Aorta (tissue), 5 donors: ENCODE measurements at places on chromosomes 5 and 9. TPM values are rescaled to one million over a fixed set of nuclear protein-coding genes. Genes with fewer than 3 reads are reported as not detected.

DNA sequence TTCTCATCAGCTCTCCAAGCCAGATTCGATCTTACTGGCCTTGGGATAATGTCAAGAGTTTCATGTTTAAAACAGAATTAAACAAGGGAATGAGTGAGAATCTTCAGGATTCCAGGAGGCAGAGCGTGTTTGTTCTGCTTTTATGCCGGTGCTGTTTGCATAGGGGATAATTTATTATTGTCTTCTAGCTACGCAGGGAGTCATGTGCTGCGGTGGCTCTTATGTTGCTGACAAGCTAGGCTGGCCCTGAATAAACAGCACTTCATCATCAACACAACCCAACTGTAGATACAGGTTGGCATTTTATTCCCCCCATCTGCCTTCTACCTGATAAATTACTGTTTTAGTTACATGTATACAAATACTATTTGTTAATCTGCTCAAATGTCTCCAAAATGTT, 47.1 kb upstream of the PCA3 start:
- H3K4me1 ChIP-seq, result peaks cover 6% of the 10 kb centered on the region
- no peak for DNase-seq
- no peak overlapping the region for H3K27ac ChIP-seq

DYNC2I2 gene
- total RNA-seq, result 9.0 TPM

LRRC19 gene
- total RNA-seq, result not detected

GRCh38 chr5:122704247-122705036, 70.4 kb upstream of the SNX2 start:
- H3K4me1 ChIP-seq, result no peaks in the 10 kb centered on the region
- no peak for DNase-seq
- no peak overlapping the region for H3K4me3 ChIP-seq
- no peak overlapping the region for H3K27ac ChIP-seq
- H3K27me3 ChIP-seq, result no peaks in the 10 kb centered on the region

DNA sequence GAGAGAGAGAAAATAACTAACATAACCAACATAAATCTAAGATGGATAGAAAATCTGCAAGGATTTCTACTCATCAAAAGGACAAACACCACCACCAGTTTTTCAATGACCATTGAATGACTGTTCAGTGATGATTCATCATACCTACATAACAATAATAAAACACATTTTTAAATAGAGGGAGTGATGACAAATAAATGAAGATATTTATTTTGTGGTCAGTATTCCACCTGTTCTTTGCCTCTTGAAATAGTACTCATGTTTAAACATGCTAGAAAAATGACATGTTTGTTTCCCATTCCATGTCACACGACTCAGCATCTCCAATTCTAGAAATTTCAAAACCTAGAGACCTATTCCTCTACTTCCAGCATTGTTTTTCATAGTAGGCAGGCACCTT, 34.6 kb upstream of the ADAMTS16 start:
- no peaks in the 10 kb centered on the region for H3K36me3 ChIP-seq
- DNase-seq, result no peak
- H3K4me3 ChIP-seq, result no peak overlapping the region
- no peaks in the 10 kb centered on the region for H3K27me3 ChIP-seq
- H3K27ac ChIP-seq, result no peak overlapping the region

FBXW11 gene
- 64.0 TPM for total RNA-seq

DOCK2 gene
- total RNA-seq, result 53.7 TPM

DNA sequence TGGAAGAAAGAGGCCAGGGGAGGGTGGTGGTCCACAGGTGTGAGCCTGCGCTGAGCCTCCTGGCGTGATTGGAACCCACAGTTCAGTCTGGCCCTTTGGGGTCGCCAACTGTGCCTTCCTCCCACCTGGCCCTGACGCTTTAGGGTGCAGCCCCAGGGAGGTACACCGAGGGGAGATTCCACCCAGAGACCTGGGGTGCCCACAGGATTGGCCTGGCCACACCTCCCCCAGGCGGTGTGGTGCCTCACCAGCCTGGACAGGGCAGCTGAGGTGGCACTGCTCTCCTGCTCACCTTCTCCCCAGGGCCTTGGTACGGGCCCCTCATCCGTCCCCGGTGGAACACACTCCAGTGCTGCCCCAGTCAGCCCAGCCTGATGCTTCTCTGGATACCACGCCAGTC, 1.0 kb upstream of the CLIC3 start:
- no peaks in the 10 kb centered on the region for H3K4me1 ChIP-seq
- no peak overlapping the region for H3K27ac ChIP-seq
- H3K27me3 ChIP-seq, result no peaks in the 10 kb centered on the region
- DNase-seq, result no peak
- H3K4me3 ChIP-seq, result no peak overlapping the region
- H3K36me3 ChIP-seq, result no peaks in the 10 kb centered on the region

- H3K27me3 ChIP-seq, result no peaks in the 10 kb centered on the region
- H3K36me3 ChIP-seq, result no peaks in the 10 kb centered on the region
- DNase-seq, result no peak
- no peaks in the 10 kb centered on the region for H3K4me1 ChIP-seq
- no peak overlapping the region for H3K27ac ChIP-seq
Measured at GRCh38 chr9:68842568-68842967, 137.5 kb downstream of the PIP5K1B start.

GRCh38 chr5:134456825-134457224, 45.1 kb upstream of the CDKN2AIPNL start:
- no peaks in the 10 kb centered on the region for H3K36me3 ChIP-seq
- no peak overlapping the region for H3K4me3 ChIP-seq
- no peaks in the 10 kb centered on the region for H3K27me3 ChIP-seq
- H3K4me1 ChIP-seq, result no peaks in the 10 kb centered on the region
- DNase-seq, result no peak

DNA sequence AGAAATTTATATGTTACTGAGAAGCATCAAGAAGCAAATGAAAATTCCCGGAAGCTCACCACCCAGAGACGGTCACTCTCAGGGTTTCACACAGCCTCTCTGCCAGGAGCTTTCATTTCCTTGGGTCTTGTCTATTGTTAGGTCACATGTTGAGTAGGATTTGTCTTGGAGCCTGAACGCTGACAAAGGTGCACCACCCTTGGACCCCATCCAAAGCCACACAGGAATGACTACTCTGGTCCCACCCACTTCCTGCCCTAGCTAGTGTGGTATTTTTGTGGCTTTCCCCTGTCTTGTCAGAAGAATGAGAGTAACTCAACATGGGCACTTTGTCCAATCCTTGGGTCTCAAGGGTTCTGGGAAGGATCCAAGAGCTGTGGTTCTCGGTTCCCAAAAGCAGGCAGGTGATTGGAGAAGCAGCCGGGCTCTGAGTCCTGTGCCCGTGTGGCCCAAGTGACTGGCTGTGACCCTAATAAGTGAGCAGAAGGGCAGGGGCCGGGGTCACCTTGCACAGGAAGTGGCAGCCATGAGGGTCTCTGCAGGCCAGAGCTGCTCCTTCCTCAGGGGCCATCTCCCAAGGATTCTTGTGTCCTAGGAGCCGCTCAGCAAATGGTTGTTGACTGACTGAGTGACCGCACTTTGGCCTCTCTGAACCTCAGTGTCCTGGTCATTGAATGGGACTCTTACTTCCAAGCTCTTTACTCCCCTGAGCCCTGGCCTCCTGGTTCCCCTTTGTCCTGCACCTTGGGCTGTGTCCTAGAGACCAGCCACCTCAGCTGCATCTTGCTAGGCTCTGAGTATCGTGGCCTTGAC, 6.9 kb downstream of the FGD3 start:
- no peak for DNase-seq
- no peak overlapping the region for H3K4me3 ChIP-seq
- no peaks in the 10 kb centered on the region for H3K4me1 ChIP-seq
- H3K27me3 ChIP-seq, result no peaks in the 10 kb centered on the region

GRCh38 chr9:83280790-83281189, 217.8 kb upstream of the RASEF start:
- no peaks in the 10 kb centered on the region for H3K36me3 ChIP-seq
- DNase-seq, result no peak
- H3K4me1 ChIP-seq, result peaks cover 3% of the 10 kb centered on the region
- H3K27ac ChIP-seq, result no peak overlapping the region
- no peaks in the 10 kb centered on the region for H3K27me3 ChIP-seq

DNA sequence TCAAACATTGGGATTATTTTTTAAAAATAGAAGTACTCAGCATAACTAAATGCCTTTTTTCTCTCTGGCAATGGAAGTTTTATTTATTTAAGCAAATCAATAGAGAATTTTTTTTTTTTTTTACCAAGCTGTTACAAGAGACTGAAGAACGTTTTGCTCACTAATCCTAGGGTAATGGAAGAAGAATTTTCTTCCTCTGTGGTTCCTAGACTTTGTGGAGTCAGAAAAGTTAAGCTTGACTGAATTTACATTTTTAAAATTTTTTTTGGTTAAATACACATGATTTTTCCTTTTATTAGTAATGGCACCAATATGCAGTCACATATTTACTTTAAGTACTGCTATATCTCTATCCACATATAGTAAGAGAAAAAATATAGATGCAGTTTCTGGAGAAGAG, 189.8 kb downstream of the PCSK1 start:
- H3K27me3 ChIP-seq, result no peaks in the 10 kb centered on the region
- no peak overlapping the region for H3K27ac ChIP-seq
- DNase-seq, result no peak
- peaks cover 11% of the 10 kb centered on the region for H3K4me1 ChIP-seq

DNA sequence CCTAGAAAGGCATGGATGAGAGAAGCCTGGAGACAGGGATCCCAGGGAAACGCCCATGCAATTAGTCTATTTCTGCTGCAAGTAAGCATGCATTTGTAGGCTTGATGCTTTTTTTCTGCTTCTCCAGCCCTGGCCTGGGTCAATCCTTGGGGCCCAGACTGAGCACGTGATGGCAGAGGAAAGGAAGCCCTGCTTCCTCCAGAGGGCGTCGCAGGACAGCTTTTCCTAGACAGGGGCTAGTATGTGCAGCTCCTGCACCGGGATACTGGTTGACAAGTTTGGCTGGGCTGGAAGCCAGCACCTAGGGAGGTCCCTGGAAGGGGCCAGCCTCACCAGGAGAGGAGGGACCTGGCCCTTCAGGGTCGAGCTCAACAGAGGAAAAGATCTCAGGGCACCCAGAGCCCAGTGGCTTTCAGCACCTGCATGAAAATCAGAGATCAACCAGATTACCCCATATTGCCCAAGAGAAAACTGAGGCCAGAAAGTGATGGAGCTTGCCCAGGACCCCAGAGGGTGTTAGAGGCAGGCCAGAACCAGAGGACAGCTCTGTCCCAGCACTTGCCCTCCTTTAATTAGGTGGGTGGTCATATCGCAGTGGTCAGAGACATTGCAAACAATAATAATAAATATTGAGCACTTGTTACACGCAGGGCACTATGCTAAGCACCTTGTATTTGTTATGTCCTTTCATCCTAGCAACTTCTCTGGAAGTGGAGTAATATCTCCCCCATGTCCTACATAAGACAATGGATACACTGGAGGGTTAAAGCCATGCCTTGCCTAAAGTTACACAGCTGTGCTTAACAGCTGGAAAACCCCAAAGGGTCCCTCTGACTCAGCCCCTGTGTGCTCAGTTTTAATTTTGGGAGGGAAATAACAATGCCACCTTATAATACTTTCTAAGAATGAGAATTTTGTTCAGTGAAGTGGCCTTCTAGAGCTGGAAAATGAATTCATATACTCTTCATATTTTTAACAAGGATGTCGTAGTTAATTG, 67.1 kb downstream of the KLF4 start:
- H3K27me3 ChIP-seq, result no peaks in the 10 kb centered on the region
- H3K4me3 ChIP-seq, result no peak overlapping the region
- peak; percentile 81 for DNase-seq
- H3K27ac ChIP-seq, result no peak overlapping the region
- no peaks in the 10 kb centered on the region for H3K36me3 ChIP-seq

DNA sequence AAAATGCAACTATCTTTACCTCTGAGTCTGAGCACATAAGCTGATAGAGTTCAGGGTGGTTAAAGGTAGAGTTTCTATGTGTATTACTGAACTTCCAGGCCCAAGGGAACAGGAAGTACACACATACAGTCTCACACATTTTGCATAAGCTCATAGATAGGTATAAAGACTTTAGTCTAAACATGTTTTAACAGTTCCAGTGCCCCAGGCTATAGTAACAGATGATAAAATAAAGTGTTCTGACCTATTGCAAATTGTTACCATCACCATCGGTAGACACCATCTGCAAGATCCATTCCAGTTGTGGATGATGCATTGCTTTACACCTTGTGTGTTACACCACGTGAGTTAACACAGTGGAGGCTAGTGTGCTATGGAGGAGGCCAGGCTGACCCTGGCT, 95.8 kb downstream of the TMEM174 start:
- H3K27me3 ChIP-seq, result no peaks in the 10 kb centered on the region
- H3K36me3 ChIP-seq, result no peaks in the 10 kb centered on the region
- H3K4me1 ChIP-seq, result no peaks in the 10 kb centered on the region
- no peak overlapping the region for H3K27ac ChIP-seq
- no peak overlapping the region for H3K4me3 ChIP-seq
- no peak for DNase-seq

INSL4 gene
- not detected for total RNA-seq

GABRA6 gene
- not detected for total RNA-seq

SLC6A7 gene
- total RNA-seq, result not detected

PTTG1 gene
- 5.1 TPM for total RNA-seq

DNA sequence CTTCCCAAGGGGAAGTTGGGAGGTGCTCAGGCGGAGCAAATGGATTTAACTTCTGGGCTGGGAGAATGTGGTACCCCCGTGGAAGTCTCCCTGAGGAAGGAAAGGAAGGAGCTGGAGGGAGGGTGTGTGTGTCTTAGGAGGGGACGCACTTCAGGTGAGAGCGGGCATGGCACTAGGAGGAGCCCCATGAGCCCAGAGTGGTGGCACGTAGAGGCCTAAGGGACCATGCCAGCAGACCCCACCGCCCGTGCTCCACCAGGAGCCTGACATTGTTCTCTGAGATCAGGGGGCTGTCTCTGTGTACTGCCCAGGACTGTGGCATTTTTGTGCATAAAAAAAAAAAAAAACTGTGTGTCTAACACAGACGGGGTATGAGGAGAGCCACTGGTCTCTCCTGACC, 18.5 kb upstream of the AHRR start:
- no peaks in the 10 kb centered on the region for H3K27me3 ChIP-seq
- DNase-seq, result no peak
- H3K4me1 ChIP-seq, result no peaks in the 10 kb centered on the region
- H3K36me3 ChIP-seq, result no peaks in the 10 kb centered on the region

DNM1 gene
- 114 TPM for total RNA-seq

- H3K27me3 ChIP-seq, result no peaks in the 10 kb centered on the region
- no peak overlapping the region for H3K27ac ChIP-seq
- H3K4me3 ChIP-seq, result no peak overlapping the region
- H3K36me3 ChIP-seq, result no peaks in the 10 kb centered on the region
Measured at GRCh38 chr9:28079677-28080076, 506.4 kb upstream of the C9orf72 start.

DNA sequence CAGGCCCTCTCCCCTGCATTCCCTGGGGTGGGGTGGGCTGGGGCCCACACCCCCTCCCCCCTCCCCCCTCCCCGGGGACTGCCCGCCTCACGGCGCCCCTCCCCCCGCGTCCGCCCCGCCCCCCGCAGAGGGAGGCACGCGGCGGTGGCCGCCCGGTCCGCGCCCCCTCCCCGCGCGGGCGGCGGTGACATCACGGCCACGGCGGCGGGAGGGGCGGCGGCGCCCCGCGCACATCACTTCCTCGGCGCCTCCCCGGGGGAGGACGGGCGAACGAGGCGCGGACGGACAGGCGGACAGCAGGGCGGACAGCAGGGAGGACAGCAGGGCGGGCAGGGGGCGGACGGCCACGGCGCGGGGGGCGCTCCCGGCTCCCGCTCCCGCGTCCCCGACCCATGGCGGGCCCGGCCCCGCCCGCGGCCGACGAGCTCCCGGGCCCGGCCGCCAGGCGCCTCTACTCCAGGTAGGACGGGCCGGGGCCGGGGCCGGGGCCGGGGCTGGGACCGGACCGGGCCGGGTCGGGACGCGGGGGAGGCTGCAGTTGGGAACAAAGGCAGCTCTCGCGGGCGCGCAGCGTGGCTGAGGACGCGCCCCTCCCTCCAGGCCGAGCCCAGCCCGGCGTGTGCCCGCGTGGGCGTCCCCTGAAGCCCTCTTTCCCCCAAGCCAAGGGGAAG, at the start of gene GPSM1:
Gene GPSM1 (plus strand): TSS at position 236 of the 671 bp plus-strand sequence. CDS start 157 bp downstream, at position 393.
- no peaks in the 10 kb centered on the region for H3K4me1 ChIP-seq
- H3K4me3 ChIP-seq, result peak within 1 kb of the TSS; percentile 48
- H3K27me3 ChIP-seq, result no peaks in the 10 kb centered on the region
